ENCODE measurements at places on chromosomes 12 and 14.
A peak's percentile ranks its signal among the peaks of the same experiment; 100 is the strongest.

GRCh38 chr12:101563212-101563611, 31.6 kb upstream of the MYBPC1 start:
- no peak for DNase-seq

GRCh38 chr12:473198-473597, 13.5 kb downstream of the B4GALNT3 start:
- no peak for DNase-seq

GRCh38 chr12:100154474-100155247, 12.0 kb upstream of the BLTP3B start:
- peak; percentile 80 for DNase-seq

DNA sequence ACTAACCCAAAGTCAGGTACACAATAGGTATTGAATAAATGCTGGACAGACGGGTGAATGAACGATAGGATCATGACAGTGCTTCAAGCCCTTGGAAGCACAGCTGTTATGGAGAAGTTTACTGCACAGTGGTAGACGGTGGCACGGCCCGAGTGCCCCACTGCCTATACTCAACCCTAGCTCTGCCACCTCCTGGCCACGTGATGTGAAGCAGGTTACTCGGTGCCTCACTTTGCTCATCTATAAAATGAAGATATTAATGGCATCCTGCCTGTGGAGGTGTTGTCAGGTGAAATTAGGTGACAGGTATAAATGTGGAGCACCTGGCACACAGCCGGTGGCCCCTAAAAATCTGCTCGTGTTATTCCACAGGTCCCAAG, 5.8 kb downstream of the ASB2 start:
- DNase-seq, result peak; percentile 75

DNA sequence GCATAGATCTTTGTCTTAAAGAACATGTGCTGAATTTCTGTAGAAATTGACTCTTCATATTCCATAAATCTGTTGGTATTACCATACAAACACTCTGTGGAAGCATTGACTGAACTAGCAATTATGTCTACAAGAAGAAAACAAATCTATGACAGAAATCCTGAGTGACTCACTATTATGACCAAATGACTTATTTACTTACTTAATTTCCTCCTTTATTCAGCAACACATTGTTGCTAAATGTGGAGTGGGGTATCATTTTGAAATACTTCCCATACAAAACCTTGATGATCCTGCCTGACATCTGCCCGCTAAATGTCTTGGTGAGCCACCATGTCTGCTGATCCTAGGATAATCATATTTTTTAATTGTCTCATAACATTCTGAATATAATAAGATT, 99.1 kb upstream of the SLCO1C1 start:
- no peak for DNase-seq

- no peak for DNase-seq
Observed at GRCh38 chr14:64646103-64646502, 58.1 kb upstream of the PLEKHG3 start.

DNA sequence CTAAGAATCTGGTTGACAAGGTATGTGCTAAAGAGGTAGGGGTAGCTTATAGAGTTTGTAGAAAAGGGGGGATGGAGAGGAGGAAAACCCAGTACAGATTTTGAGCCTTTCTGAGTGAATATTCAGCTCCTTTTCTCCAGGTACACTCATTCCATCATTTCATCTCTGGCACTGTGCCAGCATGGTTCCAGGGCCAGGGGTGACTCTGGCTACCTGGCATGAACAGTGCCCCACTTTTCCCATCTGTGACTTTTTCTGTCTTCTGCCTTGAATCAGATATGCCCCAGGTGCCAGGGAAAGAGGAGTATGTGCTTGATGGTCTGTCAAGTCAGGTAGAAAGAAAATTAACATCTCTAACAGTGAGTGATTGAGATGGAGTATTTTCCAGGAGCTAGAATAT, 175.7 kb downstream of the CACNA1C start:
- no peak for DNase-seq

- DNase-seq, result no peak
Observed at GRCh38 chr12:88529531-88530488, 50.5 kb downstream of the KITLG start.

- no peak for DNase-seq
Observed at GRCh38 chr12:69350002-69350626, 1.9 kb downstream of the LYZ start.

DNA sequence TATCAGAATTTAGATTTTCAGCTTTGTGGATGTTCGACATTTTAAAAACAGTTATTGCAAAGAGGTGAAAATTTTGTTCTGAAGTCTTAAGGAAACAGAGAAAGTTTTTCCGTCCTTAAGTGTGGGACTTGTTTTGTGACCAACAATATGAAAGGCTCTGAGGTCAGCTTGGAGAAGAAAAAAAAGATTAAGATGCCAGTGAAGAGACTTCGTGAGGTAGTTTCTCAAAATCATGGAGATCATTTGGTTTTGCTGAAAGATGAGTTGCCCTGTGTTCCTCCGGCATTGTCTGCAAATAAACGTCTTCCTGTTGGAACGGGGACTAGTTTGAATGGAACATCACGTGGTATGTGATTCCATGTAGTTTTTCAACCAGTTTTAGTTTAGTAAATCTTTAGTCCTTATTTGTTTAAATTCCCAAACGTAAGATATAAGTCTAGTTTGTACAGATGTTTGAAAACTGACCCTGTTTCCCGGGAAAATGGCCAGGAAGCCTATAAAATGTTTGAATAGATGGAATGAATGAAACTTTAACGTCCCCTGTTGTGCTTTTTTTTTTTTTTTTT, 682 bp downstream of the KIAA0586 start:
- peak; percentile 37 for DNase-seq

GRCh38 chr12:41287500-41288141, 99.5 kb downstream of the PDZRN4 start:
- no peak for DNase-seq

GRCh38 chr12:52630008-52630500, 11.7 kb upstream of the KRT73 start:
- peak; percentile 14 for DNase-seq

- DNase-seq, result no peak
Observed at GRCh38 chr14:104689881-104690711, 678 bp downstream of the INF2 start.

GRCh38 chr12:121330692-121331091, 21.5 kb downstream of the ANAPC5 start:
- no peak for DNase-seq

- no peak for DNase-seq
Observed at GRCh38 chr12:123428591-123428990, 7.9 kb downstream of the RILPL2 start.

GRCh38 chr12:106113824-106114446, 24.8 kb downstream of the NUAK1 start:
- DNase-seq, result no peak

- no peak for DNase-seq
Observed at GRCh38 chr12:7758766-7759140, 6.3 kb upstream of the NANOGNB start.

GRCh38 chr12:126507231-126507630, 1442.0 kb downstream of the AACS start:
- DNase-seq, result no peak

GRCh38 chr14:77936138-77936639, 136.3 kb downstream of the ADCK1 start:
- no peak for DNase-seq

DNA sequence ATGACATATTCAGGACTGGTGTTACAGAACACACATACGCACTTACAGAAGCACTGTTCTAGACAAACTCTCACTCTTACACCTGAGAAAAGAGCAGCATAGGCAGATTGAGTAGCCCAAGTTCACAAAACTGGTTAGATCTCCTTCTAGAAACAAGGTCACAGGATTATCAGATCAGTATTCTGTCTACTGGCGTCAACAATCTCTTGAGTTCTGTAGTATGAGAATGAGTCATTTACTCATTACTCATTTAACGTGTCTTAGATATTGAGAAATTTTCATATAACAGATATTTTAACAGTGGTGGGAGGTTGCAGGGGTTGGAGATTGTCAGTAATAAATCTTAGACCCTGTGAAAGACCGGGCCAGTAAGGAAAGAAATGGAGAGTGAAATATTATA, 2.8 kb upstream of the TSPAN8 start:
- no peak for DNase-seq

- DNase-seq, result no peak
Observed at GRCh38 chr12:121794534-121795033, 1.1 kb upstream of the RHOF start.

GRCh38 chr12:80472911-80473500, 29.0 kb downstream of the PTPRQ start:
- DNase-seq, result no peak

GRCh38 chr14:106605548-106606448, 1079.4 kb downstream of the TMEM121 start:
- DNase-seq, result peak; percentile 88

DNA sequence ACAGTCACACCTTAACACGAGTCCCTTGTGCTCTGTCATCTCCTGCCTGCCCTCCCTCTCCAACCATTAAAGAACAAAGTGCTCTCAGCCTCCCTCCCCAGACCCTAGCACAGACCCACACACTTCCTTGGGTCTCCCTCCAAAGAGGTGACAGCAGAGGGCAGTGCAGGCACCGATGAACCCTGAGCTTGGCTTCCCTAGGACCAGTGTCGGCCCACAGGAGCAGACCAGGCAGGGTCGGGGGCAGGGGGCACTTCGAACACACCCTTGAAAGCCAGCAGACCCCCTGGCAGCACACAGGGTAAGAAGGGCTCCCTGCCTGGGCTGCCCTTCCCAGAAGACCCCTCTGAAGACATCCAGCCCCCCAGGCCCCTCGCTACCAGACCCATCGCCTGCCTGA, 7.0 kb downstream of the CDK2AP1 start:
- DNase-seq, result peak; percentile 34

GRCh38 chr12:57049890-57050289, at the start of gene MYO1A:
Gene MYO1A, minus strand, starts transcription at chr12:57050129. Its CDS starts 1,806 bp downstream, at chr12:57048323.
- DNase-seq, result no peak

DNA sequence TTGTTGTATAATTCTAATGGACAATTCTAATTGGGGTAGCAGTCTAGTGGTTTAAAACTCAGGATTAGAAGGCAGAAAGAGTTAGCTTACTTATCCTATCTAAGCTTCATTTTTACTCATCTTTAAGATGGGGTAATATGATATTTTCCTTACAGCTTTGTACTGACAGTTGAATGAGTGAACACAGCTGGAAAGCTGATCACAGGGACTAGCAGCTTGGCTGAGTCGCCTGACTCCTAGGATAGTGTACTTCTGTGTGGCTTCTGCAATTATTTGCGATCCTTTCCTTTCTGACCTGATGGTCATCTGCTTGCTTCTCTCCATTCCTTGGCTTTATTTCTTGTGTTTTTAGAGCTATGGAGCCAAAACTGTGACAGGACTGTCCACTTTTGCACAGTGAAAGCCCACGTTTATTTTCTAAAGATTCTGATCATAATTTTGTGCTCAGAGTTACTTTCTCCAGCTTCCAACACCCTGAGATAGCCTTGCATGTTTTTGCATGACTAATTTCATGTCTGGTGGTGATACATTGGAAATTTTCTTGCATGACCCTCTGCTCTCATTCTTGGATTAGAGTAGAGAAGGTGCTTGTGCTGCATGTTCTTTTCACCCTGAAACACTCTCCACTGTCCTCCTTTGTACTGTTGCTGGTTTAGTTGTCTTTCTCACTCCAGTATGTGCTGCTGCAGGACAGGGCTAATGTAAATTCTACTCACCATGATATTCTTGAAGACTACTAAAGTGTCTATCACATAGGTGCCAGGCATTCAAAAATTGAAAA, 377.0 kb upstream of the ATP2B1 start:
- no peak for DNase-seq

DNA sequence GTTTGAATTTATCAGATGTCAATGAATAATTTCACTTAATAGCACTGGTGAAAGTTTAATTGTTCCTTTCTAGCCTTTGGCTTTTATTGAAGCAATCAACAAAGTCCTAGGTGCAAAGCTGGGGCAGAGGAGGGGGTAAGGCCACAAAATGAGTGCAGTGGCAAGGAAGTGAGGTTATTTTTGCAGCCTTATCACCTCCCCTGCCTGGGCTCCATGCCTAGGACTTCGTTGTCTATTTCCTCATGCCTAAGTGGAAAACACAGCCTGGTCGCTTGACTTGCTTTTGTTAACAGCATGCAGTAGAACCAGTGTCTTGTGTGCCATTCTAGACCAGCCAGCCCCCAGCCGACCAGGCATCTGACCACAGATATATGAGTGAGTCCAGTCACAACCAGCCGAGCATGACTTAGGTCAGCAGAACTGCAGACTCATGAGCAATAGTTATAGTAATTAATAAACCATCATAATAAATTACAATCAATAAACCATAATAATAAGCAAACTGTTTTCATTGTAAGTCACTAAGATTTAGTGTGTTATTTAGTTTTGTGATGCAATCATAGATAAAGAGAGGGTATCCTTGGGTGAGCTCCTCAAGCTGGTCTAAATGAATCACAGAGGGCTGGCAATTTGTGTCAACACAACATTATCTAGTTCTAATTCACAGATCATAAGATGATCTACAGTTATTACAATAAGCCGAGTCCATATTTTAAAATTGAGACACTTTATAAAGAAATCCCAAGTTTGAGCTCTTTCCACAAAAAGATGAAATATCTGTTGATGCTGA, 156.8 kb downstream of the GLT1D1 start:
- DNase-seq, result no peak

DNA sequence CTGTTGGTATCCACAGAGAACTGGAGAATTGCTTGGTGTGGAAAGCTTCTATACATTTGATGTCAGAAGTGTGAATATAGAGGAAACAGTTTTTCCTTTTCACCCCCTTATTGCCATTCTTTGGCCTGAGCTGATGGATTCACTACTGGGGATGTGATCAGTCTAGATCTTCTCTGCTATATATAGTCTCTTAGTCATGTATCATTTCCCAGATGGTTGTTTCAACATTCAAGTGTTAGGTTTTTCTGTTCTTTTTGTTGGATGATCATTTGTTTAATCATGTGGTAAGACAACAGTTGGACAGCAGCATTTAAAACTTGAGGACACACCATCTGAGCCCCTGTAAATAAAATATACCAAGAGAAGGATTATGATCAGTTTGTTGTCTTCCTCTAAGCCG, 29.6 kb downstream of the TMX1 start:
- no peak for DNase-seq

DNA sequence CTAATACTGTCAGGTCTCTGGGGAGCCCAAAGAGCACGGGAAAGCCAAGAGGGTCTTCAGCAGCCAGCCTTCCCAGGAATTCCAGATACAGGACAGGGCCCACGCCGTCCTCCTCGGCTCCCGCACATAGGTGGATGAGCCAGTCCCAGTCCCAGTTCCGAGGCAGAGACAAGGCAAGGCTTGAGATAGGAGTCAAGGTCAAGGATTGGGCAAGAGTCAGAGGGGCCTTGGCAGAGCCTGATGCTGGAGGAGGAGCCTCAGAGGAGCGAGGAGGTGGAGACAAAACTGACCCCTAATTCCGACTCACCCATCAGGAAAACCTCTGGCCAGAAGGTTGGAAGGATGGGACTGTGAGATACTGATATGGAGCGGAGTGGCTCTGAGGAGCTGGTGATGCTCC, 21.0 kb downstream of the KRT80 start:
- no peak for DNase-seq

- no peak for DNase-seq
Observed at GRCh38 chr12:129830796-129831195, 73.0 kb downstream of the TMEM132D start.

Data from activated CD8-positive, alpha-beta T cell treated with anti-CD3 and anti-CD28 coated beads, Interleukin-2, amount 10 ng/mL, durations not matched to agents 7 days and 5 days (primary cell).